ENCODE measurements at places on chromosomes 13 and 19.

DNA sequence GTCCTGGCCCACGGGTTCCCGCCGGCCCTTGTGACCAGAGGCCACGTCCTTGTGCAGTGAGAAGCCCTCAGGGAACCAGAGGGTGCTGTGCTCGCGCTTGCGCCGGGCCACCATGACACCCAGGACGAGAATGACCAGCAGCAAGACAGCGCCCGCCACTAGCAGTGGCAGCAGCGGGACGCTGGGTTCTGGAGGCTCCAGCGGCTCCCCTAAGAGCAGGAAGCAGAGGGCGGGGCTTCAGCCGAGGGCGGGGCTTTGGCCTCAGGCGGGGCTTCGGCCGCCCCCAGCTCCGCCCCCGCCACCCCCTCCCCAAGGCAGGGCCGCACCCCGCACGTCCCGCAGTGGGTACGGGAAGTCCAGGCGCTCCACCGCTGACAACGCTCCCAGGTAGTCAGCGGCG, 30.4 kb downstream of the NOTCH3 start:
- DNase-seq: no peak

DNA sequence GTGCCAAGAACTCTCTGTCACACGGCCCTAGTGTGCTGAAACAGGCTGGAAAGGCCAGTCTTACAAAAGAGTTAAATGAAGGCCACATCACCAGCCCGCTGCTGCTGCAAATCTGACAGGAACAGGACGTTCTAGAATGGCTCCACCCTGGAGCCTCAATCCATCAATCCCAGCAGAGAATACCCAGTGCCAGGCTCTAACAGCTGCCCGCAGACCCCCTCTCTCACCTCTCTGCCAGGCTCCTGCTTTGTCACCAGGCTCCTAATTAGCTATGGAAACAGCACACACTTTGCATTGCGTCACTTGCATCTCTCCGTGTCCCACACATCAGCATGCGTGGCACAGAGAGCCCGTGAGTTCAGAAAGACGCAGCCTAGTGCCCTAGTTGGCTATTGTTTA, 314.1 kb downstream of the FOXO1 start:
- DNase-seq: no peak

- no peak for DNase-seq
Observed at GRCh38 chr13:46593398-46593797, 40.4 kb downstream of the LRCH1 start.

GRCh38 chr19:5074407-5074806, 105.5 kb downstream of the KDM4B start:
- no peak for DNase-seq

DNA sequence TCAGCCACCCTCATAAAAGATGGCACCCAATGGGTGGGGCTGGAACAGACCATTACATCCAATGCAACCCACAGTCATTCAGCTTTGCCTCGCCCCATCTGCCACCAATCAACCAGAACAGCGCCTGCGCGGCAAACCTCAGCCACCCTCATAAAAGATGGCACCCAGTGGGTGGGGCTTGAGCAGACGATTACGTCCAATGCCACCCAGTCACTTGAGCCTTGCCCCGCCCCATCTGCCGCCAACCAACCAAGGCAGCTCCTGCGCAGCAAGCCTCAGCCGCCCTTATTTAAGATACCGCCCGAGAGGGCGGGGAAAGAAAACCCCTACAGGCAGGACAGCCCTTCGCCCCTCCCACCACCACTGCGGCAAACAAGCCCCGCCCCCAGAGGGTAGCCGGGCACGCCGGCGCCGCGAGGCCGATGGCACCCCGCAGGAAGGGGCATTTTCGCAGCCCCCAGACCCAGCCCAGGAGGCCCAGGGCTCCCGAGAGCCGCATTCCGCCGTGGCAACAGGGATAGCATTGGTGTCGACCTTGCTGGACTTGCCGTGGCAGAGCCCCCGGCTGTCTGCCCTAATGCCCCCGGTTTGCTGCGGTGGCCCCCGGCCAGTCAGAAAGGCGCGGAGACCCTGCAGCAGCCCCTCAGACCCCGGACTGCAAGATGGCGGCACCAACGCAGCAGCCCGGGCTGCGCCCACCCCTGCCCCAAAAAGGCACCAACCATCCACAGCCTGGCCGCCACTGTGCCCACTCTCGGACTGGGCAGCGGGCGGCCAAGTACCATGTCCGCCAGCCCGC, 675 bp downstream of the PEG3 start:
- DNase-seq: peak; percentile 96

GRCh38 chr13:60627071-60627686, 230.2 kb downstream of the TDRD3 start:
- no peak for DNase-seq

DNA sequence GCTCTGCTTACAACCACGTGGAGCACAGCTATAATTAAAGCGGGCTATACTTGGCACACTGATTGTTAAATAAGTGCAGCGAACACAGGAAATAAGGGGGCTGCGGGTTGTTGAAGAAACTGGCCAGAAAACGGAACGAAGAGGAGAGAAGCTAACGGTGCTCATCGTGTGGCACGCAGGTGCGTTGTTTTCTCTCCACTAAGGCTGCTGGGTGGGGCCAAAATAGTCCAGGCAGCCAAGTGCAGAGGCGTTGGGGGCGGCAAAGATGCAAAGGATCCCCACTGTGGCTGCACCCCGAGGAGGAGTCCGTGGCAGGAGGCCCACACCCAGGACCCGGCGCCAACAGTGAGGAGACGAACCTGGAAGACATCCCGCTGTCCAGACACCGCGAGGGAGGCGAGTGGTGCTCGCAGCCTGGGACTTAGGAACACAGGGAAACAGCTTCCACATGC, 8.1 kb upstream of the ARL11 start:
- DNase-seq: no peak

DNA sequence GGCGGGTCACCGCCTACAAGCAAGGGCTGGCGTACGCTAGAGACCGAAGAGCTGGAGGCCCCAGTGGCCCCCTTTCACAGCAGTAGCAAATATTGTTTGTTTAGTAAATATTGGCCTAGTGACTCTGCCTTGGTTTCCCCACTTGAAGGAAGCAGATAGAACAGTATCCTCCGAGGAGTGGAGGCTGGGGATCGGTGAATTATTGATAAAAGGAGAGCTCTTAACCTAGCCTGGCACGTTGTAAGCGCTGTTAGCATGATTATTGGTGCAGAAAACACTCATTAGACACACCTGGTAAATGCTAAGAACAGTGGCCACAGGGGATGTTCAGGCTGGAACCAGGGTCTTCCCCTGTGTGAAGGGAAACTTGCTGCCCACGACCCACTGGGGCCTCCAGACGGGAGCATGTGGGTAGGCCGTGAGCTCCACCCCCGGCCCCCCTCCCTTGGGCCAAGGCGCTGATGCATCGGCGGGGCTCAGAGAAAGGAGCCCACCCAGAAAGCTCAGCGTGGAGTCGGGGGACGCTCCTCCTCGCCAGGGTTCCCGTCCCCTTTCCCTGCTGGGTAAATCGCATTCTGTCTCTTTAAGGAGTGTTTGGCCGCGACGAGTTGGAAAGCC, 2.3 kb downstream of the IER2 start:
- no peak for DNase-seq

GRCh38 chr13:27504868-27505194, 54.5 kb upstream of the MTIF3 start:
- DNase-seq: no peak

GRCh38 chr19:8233370-8233769, 24.2 kb downstream of the CERS4 start:
- DNase-seq: no peak

DNA sequence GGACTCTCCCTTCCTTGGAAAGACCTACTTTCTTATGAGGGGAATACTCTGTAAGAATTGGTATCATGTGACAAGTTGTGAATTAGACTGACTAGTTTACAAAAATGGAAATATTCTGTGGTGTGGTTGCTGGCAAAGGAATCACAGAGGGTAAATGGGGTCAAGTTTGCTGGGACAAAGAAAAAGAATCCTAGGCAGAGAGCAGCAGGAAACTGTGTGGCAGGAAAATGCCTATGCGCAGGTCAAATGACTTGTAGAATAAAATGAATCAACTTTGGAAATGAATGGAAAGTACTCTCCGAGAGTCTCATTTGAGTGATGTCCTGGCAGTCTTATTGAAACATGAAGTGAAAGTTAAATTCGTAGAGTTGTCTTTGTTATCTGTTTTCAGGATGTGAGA, 1250.7 kb downstream of the UQCRFS1 start:
- no peak for DNase-seq

- DNase-seq: peak; percentile 89
Observed at GRCh38 chr13:110116072-110116487, 190.9 kb downstream of the COL4A1 start.

DNA sequence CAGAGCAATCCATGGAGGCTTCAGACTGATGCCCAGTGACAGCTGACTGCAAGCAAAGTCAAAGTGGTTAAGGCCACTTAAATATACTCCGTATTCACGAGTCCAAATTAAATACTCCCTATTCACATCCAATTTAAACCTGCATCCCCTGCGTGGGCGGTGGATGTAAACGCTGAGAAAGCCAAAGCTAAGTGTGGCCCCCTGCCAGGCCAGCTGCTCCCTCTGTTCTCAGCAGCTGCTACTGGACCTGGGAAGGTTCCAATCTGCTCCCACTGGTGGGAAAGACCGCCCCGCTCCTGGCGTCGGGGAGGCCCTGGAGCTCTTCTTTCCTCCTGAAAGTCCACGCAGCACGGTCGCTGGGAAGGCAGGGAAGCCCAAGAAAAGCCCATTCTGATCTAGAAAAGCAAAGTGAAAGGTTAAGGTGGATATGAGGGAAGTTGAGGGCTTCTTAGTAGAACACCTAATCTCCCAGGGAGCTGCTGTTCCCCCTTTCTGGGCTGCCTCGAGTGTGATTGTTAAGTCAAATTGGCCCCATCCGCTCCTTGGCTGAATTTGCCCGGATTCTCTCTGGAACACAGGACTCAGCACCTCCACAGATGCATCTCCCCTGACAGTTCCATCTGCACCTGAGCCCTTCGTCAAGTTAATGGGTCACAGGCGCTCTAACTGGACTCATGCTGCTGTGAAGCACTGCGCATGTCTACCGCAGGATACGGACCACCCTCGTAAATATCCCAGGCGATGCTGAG, 205.5 kb downstream of the USP12 start:
- DNase-seq: no peak

DNA sequence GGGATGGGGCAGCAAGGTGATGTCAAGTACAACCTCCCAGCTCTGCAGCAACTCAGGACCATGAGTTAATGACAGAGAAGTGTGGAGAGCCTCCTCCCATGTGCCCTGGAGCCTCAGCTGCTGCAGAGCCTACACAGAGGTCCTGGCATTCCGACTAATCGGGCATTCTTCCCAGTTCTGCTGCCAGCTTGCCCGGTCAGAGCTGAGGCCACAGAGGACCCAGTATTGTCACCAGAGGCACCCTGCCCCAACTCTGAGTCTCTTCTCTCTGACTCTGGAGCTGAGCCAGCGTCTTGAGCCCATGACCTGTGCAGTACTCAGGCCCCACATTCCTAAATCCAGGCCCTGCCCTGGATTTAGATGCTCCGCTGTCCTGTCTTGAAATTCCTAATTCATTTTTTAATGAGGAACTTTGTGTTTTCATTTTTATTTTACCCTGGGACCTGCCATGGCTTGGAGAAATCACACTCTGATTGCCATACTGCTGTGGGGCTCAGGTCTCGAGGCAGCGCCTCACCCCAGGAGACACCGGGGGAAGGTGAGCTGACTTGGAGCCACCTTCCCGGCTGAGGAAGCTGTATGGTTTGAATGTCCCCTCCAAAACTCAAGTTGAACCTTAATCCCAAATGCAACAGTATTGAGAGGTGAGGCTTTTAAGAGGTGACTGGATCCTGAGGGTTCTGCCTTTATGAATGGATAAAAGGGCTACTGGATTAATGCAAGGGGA, 144.9 kb upstream of the ZNF507 start:
- DNase-seq: no peak

DNA sequence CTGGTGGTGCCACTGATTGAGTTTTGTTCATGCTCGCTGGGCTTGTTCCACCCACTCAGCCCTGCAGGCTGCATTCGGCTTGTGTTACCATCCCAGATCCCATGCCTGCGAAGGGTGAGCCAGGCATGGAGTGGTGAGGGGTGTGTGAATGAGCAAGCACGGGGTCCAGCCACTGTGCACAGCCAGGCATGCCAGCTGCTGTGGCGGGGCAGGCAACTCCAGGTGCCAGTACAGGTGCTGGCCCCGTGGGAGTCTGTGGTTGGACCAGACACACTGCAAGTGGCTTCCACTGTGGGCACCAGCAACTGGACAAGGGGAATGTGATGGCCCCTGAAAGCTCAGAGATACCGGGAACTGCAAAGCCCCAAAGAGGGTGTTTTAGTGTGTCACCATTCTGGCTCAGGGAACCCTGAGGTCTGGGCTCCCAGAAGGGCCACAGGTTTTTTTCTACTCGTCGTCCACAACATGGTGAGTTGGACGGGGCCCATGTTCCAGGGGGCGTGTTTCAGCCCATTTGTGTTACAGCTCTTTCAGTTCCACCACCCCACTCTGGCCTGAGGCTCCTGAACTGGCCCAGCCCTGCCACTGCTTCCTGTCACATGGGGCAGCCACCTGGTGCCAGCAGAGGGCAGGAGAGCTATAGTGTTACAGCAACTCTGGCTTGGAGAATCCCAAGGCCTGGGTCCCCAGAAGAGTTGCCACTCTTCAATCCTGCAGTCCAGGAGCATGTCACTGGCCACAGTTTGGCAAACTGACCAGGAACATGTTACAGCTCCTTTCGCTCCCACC, 217.0 kb upstream of the OBI1 start:
- no peak for DNase-seq

Data from posterior vena cava (tissue), 2 donors.